ENCODE measurements at places on chromosomes 1 and 21.

- no peak for DNase-seq
Measured at GRCh38 chr1:192439373-192440025, 122.7 kb downstream of the RGS21 start.

- no peak for DNase-seq
Measured at GRCh38 chr1:199132006-199132405, 493.2 kb downstream of the PTPRC start.

DNA sequence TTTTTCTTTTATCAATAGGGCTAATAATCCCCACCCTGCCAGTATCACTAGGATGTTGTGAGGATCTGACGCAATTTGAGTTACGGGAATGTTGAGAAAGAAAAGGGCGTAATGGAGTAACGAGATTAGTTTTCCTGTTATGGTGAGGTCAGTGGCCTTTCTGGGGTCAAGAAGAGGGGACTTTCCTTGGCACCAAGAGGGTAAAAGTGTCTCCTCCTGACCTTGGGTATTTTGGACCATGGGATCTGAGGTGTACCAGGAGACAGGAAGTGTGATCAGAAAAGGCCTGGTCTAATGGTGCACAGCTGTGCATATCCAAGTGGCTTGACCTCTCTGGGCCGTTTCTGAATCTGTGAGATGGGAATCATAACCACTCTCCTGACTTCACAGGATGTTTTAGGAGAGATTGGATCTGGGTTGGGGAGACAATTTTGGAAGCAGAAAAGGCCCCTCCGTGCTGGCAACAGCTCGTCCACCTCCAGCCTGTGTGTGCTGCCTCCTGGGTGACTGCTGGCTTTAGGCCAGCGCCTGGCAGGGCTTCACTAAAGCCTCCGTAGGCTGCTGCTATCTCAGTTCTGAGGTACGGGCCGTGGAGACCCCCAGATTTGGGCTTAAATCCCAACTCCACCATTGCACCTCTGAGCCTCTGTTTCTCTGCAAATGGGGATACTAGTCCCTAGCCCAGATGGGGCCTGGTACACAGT lies 37.1 kb downstream of the ALPL start:
- DNase-seq: no peak

DNA sequence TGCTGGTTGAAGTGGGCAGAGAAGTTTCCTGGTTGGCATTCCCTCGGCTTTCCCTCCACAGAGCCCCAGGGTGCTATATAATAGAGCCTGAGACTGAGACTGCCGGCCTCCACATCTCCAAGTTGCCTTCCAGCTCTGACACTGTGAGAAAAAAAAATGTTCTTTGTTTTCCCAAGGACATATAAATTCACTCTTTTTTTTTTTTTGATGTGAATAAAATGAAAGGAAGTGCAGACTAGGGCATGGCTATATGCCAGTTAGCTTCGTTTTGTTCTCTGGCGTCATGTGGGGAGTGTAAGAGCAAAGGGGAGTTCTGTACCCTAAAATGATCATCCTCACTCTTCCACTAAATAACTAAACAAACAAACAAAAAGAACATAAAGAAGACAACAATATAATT lies 101.6 kb downstream of the TNFSF18 start:
- no peak for DNase-seq

DNA sequence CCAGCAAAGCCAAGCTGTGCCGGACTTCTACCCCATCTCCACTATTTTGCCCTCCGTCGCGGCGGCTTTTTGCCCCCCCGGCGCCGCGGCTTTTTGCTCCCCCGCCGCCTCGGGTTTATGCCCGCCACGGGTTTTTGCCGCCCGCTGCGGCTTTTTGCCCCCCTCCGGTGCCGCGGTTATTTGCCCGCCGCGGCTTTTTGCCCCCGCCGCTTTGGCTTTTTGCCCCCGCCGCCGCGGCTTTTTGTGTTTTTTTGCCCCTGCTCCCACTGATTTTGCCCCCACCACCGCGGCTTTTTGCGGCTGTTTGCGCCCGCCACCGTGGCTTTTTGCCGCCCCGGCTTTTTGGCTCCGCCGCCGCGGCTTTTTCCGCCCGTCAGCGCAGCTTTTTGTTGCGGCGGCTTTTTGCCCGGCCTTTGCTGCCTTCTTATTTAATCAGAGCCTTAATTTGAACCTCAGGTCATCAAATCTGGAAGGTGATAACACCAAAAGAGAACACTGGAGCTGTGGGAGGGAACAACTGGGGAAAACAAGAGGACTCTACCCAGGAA lies 106.0 kb downstream of the TPTE start:
- DNase-seq: no peak

- peak; percentile 70 for DNase-seq
Measured at GRCh38 chr1:19096036-19096833, 113.8 kb downstream of the UBR4 start.

DNA sequence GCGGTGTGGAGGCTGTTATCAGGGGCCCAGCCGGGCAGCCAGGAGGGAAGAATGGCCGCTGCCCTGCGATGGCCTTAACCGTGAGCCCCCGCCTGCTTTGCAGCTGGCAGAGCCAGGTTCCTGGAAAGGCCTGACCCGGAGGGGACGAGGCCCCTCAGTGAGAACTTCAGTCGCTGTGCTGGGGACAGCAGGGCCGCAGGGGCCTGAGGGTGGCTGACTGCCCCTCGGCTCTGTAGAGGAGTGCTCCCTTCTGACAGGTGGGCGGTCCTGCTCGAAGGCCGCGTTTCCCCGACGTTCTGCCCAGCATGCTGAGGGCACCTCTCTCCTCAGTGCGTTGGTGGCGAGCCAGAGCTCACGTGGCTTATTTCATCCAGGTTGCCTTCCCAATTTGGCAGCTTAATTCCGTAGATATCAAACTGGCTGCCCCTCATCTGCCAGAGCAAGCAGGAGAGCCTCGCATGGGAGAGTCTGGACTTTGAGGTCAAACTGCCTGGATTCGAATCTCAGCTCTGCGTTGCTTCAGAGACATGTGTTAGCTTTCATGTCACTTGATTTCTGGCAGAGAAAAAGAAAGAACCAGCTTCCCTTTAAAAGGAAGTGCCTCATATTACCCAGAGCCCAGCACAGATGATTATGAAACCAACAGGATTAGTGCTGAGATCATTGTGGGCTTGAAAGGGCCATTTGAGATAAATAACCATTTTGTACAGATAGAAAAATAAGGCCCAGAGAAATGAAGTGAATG lies 239.8 kb downstream of the SDCCAG8 start:
- DNase-seq: no peak

GRCh38 chr1:119330466-119331189 lies 38.0 kb upstream of the HAO2 start:
- no peak for DNase-seq

- DNase-seq: no peak
Measured at GRCh38 chr1:167913895-167914496, at the start of gene ADCY10. Gene ADCY10 (minus strand): TSS chr1:167914134. CDS start chr1:167905140, 8,994 bp downstream.

- peak; percentile 51 for DNase-seq
Measured at GRCh38 chr1:22710701-22711049, at the start of gene EPHB2. Gene EPHB2 (plus strand): TSS chr1:22710839. CDS start chr1:22710983, 144 bp downstream.

- DNase-seq: no peak
Measured at GRCh38 chr1:20492751-20493150, 6.7 kb upstream of the CAMK2N1 start.

- DNase-seq: no peak
Measured at GRCh38 chr1:14653461-14653960, 55.0 kb downstream of the KAZN start.

- no peak for DNase-seq
Measured at GRCh38 chr21:18114810-18115209, 129.8 kb upstream of the CHODL start.

DNA sequence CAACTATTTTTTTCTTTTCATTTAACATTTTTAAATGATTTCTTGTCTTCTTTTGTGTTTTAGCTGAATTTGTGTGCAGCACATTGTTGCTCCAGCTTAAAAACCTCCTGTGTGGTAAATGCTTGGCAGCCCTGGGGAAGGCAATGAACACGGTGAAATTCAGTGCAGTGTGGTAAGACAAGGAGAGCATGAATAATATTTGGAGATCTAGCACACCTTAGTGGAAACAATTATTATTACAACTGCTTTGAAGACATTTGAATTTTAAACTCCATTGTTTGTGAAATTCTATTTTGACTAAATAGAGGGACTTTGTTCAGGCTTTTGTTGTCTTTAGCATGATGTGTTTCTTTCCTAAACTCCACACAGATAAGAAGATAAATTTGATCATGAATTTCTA lies 242.6 kb upstream of the CXADR start:
- DNase-seq: no peak

- DNase-seq: no peak
Measured at GRCh38 chr1:4059270-4059669, 159.2 kb upstream of the C1orf174 start.

DNA sequence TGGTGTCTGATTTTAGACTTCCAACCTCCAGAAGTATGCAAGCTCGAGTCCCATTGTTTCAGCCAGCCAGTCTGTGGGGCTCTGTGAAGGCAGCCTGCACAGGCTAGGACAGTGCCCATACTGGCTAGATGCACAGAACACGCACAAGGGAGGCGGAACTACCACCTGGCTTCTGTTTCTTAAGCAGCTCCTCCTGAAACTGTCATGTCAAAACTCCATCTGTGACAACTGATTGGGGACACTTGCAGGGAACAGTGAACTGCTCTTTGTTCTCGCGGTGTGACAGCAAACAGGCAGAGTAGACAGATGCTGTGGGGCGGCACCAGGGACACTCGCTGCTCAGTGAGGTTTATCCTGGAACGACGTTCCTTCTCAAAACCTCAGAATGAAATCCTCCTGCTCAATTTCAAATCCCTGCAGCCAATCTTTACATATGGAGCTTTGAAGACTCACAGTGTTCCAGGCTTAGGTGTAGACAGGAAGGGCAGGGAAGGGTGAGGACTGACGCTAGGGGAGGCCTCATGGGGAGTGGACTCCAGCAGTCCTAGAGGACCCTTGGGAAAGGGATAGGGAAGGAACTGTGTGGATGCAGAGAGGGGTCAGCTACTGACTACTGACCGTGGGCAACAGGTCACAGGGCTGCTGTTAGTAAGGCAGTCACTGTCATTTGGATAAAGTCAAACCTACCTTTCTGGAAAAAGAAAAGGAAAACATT lies 73.8 kb downstream of the ERG start:
- no peak for DNase-seq

DNA sequence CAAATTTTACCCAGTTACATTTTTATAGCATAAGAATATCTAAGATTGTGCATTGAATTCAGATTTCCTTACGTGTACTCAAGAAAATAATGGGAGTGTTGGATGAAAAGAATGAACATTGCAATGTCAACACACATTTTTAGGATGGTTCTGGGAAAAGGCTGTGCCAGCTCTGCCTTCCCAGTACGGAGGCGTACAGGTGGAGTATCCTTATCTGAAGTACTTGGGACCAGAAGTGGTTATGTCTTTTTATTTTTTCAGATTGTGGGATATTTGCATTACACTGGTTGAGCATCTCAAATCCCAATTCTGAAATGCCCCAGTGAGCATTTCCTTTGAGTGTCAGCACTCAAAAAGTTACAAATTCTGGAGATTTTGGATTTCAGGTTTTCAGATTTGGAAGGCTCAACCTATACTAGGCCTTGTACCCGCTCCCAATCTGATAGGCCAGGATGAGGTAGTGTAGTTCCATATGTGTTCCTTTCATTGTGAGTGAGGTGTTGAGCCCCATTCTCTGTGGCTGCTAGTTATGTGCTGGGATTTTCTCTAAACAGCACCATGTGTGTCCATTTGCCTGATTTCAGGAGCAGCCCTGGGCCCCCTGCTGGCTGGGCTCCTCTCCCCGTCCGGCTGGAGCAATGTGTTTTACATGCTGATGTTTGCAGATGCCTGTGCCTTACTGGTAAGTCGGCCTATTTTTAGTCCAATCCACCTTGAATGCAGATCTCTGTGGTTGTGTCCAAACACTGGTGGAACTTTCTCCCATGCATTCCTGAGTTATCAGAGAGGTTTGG lies 60.8 kb downstream of the SLC37A1 start:
- DNase-seq: peak; percentile 1

- DNase-seq: no peak
Measured at GRCh38 chr21:25582888-25583287, 24.4 kb downstream of the MRPL39 start.

DNA sequence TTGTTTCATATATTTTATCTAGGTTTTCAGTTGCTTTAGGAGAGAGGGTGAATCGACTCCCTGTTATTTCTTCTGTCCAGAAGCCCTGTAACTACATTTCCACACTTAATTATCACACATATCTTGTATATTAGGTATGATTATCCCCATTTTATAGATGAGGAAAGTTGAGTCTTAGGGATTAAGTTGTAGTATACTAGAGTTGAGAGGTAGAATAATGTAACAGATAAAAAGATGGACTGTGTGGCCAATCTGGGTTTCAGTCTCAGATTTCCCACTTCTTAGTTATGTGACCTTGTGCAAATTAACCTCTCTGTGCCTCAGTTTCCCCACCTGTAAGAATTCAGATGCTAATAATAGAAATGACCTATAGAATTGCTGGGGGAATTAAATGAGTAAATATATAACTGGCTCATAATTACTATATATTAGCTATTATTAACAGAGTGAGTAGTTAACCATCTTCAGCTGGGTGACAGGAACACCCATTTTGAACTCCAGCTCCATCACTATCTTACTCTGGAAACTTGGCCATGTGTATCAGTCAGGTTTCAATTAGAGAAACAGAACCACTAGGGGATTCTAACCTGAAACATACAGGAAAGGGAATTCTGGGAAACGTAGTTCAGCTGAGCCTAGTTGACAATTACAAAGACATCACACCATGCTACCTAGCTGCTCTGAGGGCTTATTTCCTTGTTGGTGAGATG lies 20.4 kb upstream of the FOXO6 start:
- no peak for DNase-seq

DNA sequence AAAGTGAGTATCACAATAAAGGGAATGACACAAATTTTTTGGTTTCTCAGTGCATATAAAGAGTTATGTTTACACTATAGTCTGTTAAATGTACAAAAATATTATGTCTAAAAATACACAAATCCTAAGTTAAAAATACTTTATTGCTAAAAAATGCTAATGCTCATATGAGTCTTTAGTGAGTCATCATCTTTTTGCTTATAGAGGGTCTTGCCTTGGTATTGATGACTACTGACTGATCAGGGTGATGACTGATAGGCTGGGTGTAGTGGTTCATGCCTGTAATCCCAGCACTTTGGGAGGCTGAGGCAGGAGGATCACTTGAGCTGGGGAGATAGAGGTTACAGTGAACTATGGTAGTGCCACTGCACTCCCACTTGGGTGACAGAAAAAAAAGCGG lies 12.9 kb upstream of the NUF2 start:
- DNase-seq: no peak

DNA sequence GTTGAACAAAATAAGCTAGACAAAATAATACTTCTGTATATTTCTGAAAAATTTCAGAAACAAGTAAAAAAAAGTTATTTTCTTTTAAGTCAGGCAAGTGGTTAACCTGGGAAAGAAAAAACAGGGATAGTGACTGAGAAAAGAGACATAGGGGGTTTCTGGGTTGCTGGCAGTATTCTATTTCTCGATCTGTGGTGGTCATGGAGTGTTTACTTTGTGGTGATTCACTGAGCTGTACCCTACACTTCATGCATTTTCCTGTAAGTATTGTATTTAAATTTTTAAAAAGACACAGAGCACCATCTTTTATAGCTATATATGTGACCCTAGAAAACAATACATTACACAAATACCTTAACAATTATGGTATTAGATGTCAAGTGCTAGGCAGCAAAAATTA lies 58.2 kb downstream of the ZNF644 start:
- DNase-seq: no peak
